T-helper 2 cell treated with Interferon-gamma antibody and Interleukin-4, amounts not matched to agents 100 ng/mL and 5 ng/mL, for 36 hours (primary cell): ENCODE measurements at places on chromosomes 4 and X. TPM values are rescaled to one million over a fixed set of nuclear protein-coding genes. Genes with fewer than 3 reads are reported as not detected.

The CITED1 gene
- total RNA-seq: 1.4 TPM in 1 of 2 replicates, not detected in the other

The TMEM154 gene
- total RNA-seq: 27.6 and 29.7 TPM in 2 replicates

The PRAF2 gene
- total RNA-seq: 15.6 and 19.0 TPM in 2 replicates

The MAGEB17 gene
- total RNA-seq: not detected in 2 replicates

The HS6ST2 gene
- total RNA-seq: not detected in 2 replicates
